ENCODE measurements at places on chromosomes 2 and 18. TPM values are rescaled to one million over a fixed set of nuclear protein-coding genes. Genes with fewer than 3 reads are reported as not detected.

The ANKRD30BL gene
- not detected for polyA plus RNA-seq

The SLC5A7 gene
- polyA plus RNA-seq = not detected

The PRKAG3 gene
- not detected for polyA plus RNA-seq

The KLHL29 gene
- 0.21 TPM for polyA plus RNA-seq

The CLEC4F gene
- not detected for polyA plus RNA-seq

The TRAK2 gene
- polyA plus RNA-seq = 40.1 TPM

The RGPD4 gene
- not detected for polyA plus RNA-seq

The PIGN gene
- polyA plus RNA-seq = 11.4 TPM

The SANBR gene
- polyA plus RNA-seq = 1.1 TPM

The ATRAID gene
- polyA plus RNA-seq = 296 TPM

The OSR1 gene
- polyA plus RNA-seq = not detected

The MEIS1 gene
- not detected for polyA plus RNA-seq

The WNT6 gene
- 0.39 TPM for polyA plus RNA-seq

The LCT gene
- not detected for polyA plus RNA-seq

The TXNDC2 gene
- not detected for polyA plus RNA-seq

The C1QL2 gene
- not detected for polyA plus RNA-seq

The DCAF17 gene
- polyA plus RNA-seq = 11.6 TPM

The SLC14A1 gene
- polyA plus RNA-seq = 3.8 TPM

The UGT1A8 gene
- polyA plus RNA-seq = not detected

The CSRNP3 gene
- polyA plus RNA-seq = not detected

The MC5R gene
- not detected for polyA plus RNA-seq

The TCF23 gene
- not detected for polyA plus RNA-seq

The CAB39 gene
- polyA plus RNA-seq = 80.8 TPM

The FOXD4L1 gene
- polyA plus RNA-seq = not detected

The VAMP8 gene
- polyA plus RNA-seq = 355 TPM

The SLC11A1 gene
- 0.32 TPM for polyA plus RNA-seq

The CMPK2 gene
- 10.9 TPM for polyA plus RNA-seq

The ZNF396 gene
- 0.87 TPM for polyA plus RNA-seq

The CRACDL gene
- polyA plus RNA-seq = 1.2 TPM

The IL1F10 gene
- not detected for polyA plus RNA-seq

The NGEF gene
- not detected for polyA plus RNA-seq

The SLC35F5 gene
- polyA plus RNA-seq = 5.3 TPM

The HTR2B gene
- polyA plus RNA-seq = not detected

The GLI2 gene
- not detected for polyA plus RNA-seq

The PLEK gene
- 135 TPM for polyA plus RNA-seq

The LGALSL gene
- 0.72 TPM for polyA plus RNA-seq

The PIEZO2 gene
- polyA plus RNA-seq = not detected

The NETO1 gene
- not detected for polyA plus RNA-seq

The DCDC2C gene
- polyA plus RNA-seq = not detected

The C2orf72 gene
- not detected for polyA plus RNA-seq

The UBR3 gene
- 8.5 TPM for polyA plus RNA-seq

The ARHGEF4 gene
- 5.3 TPM for polyA plus RNA-seq

The REG3A gene
- polyA plus RNA-seq = not detected

The CAPN14 gene
- polyA plus RNA-seq = 0.07 TPM

The LAMA3 gene
- 0.47 TPM for polyA plus RNA-seq

The EFR3B gene
- polyA plus RNA-seq = 0.16 TPM

The UPP2 gene
- not detected for polyA plus RNA-seq

The CYB5A gene
- 87.8 TPM for polyA plus RNA-seq

The AQP12B gene
- not detected for polyA plus RNA-seq
